Jurkat, Clone E6-1 (cell line): ENCODE measurements at places on chromosomes 12 and 14.

GRCh38 chr14:43085819-43086218, 1421.3 kb downstream of the FSCB start:
- DNase-seq: no peak

- no peak for DNase-seq
These were observed 291.1 kb upstream of the RTL1 start for GRCh38 chr14:101194373-101195308.

DNA sequence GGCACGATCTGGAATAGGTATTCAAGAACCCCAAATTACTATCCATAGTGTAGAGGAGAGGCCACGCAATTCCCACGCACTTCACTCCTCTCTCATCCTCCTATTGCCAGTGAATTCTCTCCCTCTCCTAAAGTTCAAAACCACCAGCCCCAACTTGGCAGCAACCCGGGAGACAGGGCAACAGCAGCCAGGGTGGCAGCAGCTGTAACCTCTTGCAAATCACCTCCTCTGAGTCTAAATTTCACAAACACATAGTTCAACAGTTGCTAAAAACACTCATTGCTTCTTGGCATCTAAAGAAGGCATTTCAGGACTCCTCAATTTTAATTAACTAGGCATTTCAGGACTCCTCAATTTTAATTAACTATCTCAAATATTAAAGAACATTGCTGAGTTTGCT, 37.7 kb upstream of the MANSC4 start:
- DNase-seq: no peak

DNA sequence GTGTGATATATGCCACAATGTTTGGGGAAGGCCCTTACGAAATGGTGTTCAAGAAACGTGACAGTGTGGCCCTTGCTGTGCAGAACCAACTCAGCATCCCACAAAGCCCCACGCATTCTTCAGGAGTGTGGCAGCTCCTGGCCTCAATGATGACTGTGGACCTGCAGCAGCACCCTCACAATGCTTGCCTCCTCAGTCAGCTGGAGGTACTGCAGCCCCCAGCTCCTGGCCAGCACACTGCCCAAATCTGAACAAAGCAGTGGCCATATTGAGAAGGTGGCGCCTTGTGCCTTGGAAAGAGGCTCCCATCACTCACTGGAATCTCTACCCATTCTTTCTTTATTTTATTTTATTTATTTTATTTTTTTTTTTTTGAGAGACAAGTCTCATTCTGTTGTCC, 10.4 kb downstream of the POLE2 start:
- no peak for DNase-seq

GRCh38 chr14:38549564-38549963, 293.7 kb upstream of the CLEC14A start:
- no peak for DNase-seq

DNA sequence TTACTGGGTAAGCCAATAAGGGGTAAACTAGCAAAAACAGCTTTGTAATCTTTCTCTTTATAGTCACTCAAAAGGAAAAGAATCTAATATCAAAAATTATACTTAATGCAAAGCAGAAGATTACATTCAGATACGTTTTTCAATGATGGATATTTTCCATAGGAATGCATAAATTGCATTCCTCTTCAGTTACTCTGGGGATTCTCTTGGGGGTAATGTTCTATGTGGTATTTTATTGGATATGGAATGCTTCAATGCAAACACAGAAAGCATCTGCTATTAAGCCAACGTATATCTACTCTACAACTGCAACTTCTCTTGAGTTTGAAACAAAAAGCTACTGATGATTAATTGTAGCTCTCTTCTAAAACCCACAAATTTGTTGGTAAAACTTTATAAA, 106.0 kb downstream of the SLC41A2 start:
- DNase-seq: no peak

DNA sequence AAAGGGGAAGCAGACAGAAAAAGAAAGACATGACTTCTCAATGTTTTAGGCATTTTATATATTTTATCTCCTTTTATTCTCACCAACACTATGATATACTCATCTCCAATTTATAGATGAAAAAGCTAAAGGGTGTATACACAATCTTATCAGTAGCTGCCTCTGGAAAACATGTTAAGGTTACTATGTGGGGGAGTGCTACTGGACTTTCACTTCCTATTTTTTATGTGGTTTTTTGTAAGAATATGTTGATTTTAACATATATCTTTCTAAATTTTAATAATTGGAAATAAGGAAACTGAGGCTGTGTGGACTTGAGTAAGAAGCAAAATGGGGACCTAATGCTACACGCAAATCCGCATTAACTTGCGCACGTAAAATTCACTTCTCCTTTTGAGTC, 99.6 kb upstream of the PDE3A start:
- no peak for DNase-seq

DNA sequence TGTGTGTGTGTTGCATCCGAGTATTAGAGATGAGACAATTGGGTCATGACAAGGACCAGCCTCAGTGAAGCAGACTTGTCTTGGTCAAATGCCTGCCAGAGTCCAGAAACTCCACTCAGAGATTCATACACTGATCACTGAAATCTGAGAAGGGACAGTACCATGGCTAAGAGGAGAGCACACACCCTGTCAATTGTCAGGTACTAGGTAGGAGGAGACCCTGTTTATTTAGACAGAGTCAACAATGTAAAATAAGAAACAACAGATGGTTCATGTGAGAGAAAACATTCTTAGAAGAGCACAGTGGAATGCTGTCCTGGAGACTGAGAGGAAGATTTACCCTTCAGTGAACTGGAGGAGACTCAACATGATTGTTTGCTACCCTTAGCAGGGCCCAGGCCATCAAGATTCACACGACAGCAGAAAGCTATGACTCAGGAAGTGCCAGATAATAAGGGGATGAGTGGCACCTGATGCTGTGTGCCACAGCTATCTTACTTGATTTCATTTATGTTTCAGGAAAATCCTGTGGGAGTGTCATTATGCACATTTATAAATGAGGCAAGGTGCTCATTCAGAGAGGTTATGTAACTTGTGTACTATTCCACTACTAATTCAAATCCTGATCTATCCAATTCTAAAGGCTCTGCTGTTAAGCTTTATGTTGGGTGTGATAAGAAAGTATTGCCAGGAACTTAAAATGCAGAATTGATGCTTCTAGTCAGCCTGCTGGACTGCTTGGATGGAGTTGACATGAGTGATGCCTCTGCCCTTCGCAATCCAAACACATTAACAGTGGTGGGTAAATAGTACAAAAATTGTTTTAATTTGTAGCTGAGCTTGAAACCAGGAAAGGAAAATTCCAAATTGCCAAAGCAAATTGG, 136.6 kb upstream of the NEDD1 start:
- DNase-seq: no peak

DNA sequence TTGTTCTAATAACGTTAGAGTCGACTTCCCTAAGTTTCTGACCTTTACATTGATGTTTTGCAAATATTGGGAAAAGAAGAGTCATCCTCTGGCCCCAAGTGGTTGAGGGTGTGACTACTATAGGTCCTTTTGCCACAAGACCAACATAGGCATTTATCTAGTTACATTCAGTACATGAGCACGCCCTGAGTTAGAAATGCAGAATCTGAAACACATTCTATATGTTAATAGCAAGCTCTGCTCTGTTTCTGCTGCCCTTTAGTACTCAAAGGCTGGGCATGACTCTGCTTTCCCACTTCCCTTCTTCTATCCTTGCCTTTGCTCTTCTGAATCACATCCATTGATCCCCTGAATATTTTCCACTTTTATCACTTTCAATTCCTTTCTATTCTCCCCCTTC, 115.1 kb upstream of the PTPRB start:
- DNase-seq: no peak

- peak; percentile 54 for DNase-seq
These were observed 1.2 kb upstream of the GAPDH start for GRCh38 chr12:6532927-6533652.

GRCh38 chr12:80935111-80935510, 2.6 kb downstream of the LIN7A start:
- DNase-seq: no peak

GRCh38 chr12:28026701-28027100, 54.2 kb upstream of the PTHLH start:
- peak; percentile 50 for DNase-seq

GRCh38 chr14:79598339-79598738, 613.0 kb downstream of the DIO2 start:
- DNase-seq: no peak

DNA sequence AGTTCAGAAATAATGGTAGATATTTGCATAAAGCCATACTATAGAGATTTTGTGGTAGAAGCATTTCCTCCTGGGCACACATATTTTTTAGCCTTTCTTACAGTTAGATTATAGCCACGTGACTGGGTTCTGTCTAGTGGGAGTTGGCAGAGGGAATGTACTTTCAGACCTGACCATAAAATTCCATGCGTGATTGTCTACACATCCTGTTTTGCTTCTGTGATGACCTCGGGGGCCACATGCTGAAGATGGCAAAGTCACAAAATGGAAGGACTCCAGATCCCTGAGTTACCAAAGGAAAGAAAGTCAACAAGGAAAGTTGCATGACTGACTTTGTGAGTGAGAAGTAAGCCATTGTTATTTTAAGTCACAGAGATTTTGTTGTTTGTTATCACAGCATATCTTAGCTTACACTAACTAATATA, 14.6 kb upstream of the MIA2 start:
- DNase-seq: no peak

- no peak for DNase-seq
These were observed 17.5 kb downstream of the YY1 start for GRCh38 chr14:100256339-100256895.

DNA sequence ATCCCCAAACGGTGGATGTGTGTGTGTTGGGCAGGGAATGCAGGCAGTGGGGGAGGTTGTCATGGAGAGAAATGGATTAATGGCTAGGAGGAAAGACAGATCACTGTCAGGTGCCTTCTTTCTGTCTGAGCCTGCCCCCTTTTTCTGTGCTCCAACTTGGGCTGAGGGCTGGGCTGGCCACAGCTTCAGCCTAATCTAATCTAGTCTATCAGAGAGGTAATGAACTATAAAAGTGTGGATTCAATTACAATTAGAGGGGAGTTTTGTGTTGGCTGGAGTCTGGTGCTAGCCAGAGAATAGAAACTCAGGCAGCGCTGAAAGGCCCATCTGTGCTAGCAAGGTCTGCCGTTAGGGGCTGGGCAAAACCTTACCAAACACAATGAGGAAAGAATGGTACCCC, 41.2 kb downstream of the NEUROD4 start:
- DNase-seq: no peak

DNA sequence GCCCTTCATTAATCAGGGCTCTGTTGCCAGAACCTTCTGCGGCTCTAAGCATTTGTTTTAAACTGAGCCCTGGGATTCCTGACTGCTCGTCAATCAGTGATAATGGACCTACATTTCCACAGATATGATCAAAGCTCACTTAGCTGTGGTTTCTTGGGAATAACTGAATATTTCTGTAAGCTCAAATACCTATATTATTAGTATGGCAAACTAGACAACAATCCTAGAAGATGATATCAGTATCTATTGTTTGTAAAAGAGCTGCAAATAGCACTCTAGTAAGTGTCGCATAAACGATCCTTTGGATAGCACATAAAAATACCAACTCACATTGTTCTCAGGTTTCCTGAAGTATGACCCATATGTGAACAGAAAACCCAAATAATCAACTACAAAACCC, 150.4 kb downstream of the PPM1H start:
- no peak for DNase-seq

GRCh38 chr14:76925097-76925441, 98.9 kb downstream of the LRRC74A start:
- DNase-seq: no peak

- no peak for DNase-seq
These were observed 32.4 kb upstream of the PPP1R13B start for GRCh38 chr14:103879570-103880347.

- DNase-seq: no peak
These were observed 175.1 kb downstream of the TTC7B start for GRCh38 chr14:90641168-90641567.

GRCh38 chr14:56811593-56812363, 1.5 kb upstream of the OTX2 start:
- DNase-seq: no peak

DNA sequence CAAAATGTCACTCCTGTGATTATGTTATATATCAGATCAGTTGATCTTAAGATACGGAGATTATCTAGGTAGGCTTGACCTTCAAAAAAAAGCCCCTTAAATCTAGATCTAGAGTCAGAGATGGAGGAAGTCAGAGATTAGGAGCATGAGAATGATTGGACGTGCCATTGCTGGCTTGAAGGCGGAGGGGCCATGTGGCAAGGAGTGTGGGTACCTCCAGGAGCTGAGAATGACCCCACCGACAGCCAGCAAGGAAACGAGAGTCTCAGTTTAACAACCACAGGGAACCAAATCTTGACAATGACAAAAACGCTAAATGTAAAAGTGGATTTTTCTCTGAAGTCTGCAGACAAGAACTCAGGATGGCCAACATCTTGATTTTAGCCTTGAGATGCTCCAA, 32.5 kb upstream of the MANSC4 start:
- DNase-seq: no peak

DNA sequence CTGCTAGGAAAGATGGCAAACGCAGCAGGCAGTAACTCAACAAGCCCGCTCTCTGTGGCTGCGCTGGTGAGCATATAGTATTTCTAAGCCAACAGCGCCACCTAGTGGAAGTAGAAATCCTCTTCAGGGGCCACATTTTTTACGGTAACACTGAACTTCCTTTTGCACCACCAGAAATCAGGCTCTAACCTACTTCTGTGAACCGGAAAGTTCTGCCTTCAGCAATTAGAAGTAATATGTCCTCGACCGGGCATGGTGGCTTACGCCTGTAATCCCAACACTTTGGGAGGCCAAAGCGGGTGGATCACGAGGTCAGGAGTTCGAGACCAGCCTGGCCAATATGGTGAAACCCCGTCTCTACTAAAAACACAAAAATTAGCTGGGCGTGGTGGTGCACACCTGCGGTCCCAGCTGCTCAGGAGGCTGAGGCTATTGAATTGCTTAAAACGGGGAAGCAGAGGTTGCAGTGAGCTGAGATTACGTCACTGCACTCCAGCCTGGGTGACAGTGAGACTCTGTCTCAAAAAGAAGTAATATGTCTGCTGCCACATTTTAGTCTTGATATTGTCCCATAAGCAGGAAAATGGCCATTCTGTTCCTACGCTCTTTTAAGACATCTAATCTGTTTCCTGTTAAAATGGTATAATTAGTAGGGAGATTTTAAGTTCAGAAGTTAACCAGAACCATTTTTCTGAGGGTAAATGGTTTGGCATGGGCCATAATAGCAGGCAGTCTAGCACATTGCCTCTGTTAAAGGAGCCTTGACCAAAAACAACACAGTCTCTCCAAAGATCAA, 26.8 kb downstream of the APOBEC1 start:
- peak; percentile 89 for DNase-seq

GRCh38 chr14:86626530-86626929, 1096.6 kb downstream of the FLRT2 start:
- DNase-seq: no peak

GRCh38 chr12:32824596-32824995, 68.9 kb upstream of the YARS2 start:
- DNase-seq: no peak

DNA sequence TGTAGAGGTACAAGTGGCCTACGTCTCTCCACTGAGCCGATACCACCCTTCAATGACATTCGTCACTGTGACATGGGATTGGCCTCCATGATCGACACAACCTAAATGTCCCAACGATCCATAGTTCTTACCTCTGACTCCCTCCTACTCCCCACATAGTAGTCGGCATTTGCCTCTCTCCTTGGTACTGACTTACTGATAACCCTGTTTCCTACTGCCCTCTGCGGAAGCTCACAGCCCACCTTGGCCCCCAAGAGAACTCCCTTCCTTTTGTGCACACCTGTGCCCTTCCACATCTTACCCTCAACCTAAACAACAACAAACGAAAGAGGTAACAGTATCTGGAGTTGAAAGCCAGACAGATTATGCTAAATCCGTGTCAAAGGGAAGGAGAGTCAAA, 23.9 kb downstream of the VSX2 start:
- DNase-seq: no peak
